ENCODE measurements at places on chromosomes 4 and X.

DNA sequence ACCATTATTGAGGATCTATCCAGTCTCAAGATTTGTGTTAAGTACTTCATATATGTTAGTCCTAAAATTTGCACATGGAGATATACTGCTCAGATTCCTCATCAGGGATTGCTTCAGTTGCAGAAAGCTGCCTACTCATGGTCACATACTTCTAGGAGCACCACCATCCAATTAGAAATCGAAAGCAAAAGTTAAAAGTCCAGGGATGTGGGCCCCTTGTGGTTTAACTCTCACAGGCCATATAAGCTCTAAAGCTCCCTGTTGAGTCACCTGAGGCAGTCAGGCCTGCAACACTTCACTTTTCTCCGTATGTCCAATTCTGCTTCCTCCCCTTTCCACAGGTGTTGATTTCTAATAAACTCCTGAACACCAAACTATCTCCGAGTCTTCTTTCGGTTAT lies 84.2 kb downstream of the CNOT6L start:
- DNase-seq, result no peak

DNA sequence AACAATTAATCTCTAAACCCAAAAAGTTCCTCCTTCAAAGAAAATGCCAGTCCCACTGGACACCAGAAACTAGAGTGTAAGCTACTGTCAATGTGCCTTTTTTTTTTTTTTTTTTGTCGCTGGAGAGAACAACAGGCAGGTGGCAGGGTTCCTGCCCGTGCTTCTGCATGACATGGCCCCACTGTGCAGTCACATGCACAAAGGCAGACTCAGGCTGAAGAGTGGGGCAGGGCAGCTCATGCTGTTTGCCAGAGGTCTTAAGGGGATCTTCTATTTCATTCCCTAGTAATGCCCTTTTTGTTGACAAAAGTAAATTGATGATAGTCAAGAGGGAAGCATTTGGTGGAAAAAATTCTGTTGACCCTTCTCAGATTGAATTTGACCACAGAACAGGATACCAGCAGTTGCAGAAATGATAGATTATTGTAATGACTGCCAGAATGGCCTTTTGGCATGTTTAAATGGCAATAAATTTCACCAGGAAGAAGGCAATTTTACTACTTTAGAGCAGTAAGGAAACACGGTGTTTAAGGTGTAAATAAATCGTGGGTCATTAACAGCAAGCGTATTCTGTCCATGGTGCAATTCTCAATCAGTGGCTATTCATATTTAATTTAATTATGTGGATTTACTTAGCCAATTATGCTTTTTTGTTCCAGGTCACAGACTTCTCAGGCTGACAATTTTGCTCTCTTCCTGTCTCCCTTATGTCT lies 80.9 kb downstream of the NKX6-1 start:
- no peak for DNase-seq

DNA sequence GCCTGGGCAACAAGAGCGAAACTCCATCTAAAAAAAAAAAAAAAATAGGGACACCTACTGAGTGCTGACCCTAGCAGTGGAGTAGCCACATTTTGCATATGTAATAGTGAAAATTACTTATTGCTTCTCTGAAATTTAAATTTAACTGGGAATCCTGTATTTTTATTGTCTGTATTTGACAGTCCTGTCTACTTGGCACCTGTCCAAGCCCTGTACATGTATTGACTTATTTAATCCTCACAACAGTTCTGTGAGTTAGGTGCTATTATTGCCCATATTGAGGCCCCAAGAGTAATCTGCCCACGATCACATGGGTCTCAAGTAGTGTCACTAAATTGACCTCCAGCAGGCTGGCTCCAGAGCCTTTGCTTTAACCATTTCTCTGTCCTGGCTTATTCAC lies 81.6 kb downstream of the WDR19 start:
- no peak for DNase-seq

GRCh38 chr4:176149680-176150355 lies 45.6 kb downstream of the SPATA4 start:
- DNase-seq, result no peak

DNA sequence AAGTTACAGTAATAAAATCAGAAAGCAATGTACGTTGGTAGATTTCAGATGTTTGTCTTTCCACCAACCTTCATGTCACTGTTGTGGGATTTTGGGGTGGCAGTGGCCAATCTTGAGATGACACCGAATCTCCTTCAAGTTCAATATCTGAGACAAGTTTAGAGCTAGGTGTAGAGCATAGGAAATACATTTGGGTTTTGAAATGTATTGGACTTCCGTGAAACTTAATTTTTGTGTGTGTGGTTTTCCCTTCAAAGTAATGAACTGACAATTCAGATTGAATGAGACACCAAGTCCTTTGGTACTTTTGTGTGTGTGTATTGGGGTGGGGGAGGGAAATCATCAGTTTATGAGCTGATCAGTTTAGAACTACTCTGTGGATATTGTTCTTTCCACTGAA lies 1.8 kb downstream of the WDR44 start:
- no peak for DNase-seq

- DNase-seq, result no peak
Observed at GRCh38 chrX:26778320-26778888, 562.4 kb downstream of the MAGEB5 start.

GRCh38 chrX:115650449-115650848 lies 89.5 kb downstream of the PLS3 start:
- DNase-seq, result no peak

- no peak for DNase-seq
Observed at GRCh38 chr4:101977076-101977475, 186.5 kb downstream of the BANK1 start.

GRCh38 chr4:40888933-40889332 lies 139.2 kb downstream of the NSUN7 start:
- DNase-seq, result no peak

- DNase-seq, result no peak
Observed at GRCh38 chr4:1855333-1856070, 454 bp downstream of the LETM1 start.

GRCh38 chrX:15202454-15203177 lies 67.3 kb downstream of the ASB9 start:
- DNase-seq, result no peak

- no peak for DNase-seq
Observed at GRCh38 chrX:115023139-115023538, 5.7 kb upstream of the IL13RA2 start.

DNA sequence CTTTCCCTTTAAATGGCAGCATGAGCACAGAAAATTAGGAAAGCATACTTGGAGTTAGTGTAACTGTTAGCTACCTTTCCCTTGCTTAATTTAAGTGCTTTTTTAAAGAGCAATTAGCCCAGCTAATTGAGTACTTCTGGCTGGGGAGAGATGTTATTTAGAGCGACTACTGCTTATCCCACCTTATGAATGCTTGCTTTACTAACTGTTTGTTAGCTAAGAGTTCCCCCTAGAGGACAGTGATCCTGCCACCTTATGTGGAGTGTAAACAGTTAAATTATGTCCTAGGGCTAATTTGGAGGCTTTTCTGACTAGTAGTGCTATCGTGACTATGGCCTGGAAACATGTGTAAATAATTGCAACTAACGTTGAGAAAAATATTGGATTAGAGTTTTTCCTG lies 909.4 kb downstream of the FSTL5 start:
- DNase-seq, result no peak

GRCh38 chr4:169283114-169283509 lies 12.4 kb upstream of the SH3RF1 start:
- no peak for DNase-seq

DNA sequence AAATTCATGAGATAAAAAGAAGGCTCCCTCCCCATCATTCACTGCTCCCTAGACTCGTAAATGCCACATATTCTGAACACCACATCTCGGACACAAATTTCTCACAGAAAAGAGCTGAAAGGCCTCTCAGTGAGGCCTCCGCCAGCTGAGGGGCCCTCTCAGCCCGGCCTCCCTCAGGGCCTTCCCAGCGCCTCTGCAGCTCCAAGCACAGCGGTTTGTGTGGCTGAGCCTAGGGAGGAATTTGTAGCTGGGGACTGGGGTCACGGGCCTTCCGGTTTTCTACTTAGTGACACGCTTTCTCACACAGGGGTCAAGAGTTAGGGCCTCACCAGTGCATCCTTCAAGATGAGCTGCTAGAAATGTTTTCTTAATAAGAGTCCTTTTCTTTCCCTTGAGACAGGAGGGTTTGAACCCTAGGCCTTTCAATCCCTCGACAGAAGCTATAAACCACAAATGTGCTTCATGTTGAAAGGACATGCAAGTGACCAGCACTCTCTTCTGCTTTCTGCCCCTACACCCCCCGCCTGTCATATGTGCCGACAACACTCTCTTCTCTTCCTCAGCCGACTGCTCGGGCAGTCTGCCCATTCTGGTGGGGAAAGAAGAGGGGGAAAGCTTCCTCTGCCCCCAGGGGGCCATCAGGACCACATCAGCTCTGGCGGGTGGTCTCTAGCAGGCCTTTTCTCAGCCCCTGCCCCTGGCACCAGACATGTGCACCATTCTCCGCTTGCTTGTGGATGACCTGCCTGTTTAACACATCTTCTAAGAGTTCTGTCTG lies 104.9 kb downstream of the CHIC2 start:
- DNase-seq, result no peak

GRCh38 chr4:106906728-106907127 lies 129.4 kb downstream of the DKK2 start:
- DNase-seq, result no peak

GRCh38 chrX:69618803-69619202 lies 2.9 kb downstream of the EDA start:
- no peak for DNase-seq

DNA sequence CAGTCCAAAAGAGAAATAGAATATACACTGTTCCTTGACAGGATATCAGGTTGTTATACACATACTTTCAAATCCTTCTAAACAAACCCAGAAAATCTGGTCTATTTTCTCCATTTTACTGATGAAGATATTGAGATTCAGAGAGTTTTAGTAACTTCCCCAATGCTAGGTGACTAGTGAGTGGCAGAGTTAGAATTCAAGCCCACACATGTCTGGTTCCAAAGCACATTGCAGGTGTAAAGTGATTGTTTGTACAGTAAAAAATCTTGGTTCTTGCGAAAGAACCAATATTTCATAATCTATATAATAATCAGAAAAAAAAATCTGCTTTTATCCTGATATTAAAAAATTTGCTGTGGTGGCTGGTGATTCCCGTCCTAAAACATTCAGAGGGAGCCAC lies 39.5 kb upstream of the EMCN start:
- DNase-seq, result no peak

- DNase-seq, result no peak
Observed at GRCh38 chrX:153921511-153922446, 4.3 kb downstream of the ARHGAP4 start.

DNA sequence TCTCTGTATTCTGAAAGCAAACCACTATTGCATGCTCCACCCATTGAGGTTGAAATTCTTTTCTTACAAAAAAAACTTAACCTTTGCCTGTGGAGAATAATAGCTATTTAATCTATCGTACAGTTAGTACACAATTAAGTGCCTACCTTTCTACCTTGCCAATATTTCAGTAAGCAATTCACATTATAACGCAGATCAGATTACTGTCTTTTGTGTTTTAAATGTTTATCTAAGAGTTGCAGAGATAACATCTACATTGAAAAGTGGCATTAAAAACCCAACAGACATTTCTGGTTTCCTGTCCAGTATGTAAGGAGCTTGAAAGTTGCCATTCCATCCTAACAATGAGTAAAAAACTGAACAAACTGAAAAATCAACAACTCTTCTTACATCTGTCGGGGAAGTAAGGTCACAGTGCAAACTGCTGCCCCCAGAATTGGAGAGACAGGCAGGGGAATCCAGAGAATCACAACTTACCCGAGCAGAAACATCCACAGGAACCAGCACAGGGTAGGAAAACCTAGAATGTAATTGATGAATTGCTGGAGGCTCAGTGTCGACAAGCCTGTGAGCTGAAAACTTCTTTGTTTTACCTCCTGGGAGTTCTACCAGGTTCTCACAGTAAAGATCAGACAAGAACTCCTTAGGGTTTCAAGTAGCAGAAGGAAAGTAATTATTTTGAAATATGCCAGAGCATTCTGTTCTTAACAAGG lies 27.3 kb upstream of the ACSL4 start:
- no peak for DNase-seq

GRCh38 chrX:78950009-78950835 lies 5.0 kb downstream of the P2RY10 start:
- DNase-seq, result peak; percentile 18

GRCh38 chrX:19800821-19801374 lies 86.5 kb downstream of the SH3KBP1 start:
- DNase-seq, result no peak

GRCh38 chr4:26803211-26803861 lies 57.3 kb upstream of the STIM2 start:
- no peak for DNase-seq

- DNase-seq, result no peak
Observed at GRCh38 chrX:34881671-34882070, 60.9 kb upstream of the FAM47B start.

GRCh38 chr4:120709991-120710390 lies 212.5 kb downstream of the PRDM5 start:
- DNase-seq, result no peak

GRCh38 chr4:54277691-54278090 lies 48.6 kb downstream of the PDGFRA start:
- peak; percentile 8 for DNase-seq

DNA sequence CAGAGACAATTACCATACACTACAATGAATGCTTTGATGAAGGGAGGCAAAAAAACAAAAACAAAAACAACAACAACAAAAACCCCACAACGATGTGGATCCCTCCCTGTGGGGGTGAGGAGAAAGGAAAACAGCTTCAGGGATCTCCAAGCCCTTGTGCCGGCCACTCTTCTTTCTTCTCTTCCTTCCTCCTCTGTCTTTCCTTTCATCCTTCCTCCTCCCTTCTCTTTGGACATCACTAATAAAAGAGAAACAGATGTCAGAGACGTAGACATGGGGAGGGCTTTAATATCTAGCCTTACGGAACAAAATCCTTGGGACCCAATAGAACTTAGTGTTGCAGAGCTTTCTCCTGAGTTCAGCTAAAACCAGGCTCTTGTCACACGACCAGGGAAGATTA lies 18.8 kb upstream of the STX18 start:
- DNase-seq, result no peak

DNA sequence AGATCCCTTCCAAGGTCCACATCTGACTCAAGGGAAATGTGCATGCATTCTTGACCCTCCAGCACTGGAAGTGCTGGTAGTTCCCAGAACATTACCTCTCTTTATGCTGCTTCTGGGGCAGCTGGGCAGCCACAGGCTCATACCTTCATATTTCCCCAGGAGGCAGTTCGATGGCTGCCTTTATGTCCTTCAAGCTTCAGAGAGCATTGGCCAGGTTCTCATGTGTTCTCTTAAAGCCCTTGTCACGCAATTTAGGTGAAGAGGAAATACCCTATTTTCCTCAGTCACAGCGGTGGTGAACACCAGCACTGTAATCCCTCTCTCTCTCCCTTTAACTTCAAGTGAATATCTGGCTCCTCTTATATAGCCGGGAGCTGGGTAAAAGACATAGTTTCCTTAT lies 134.3 kb downstream of the MID1IP1 start:
- no peak for DNase-seq
